ENCODE measurements at places on chromosomes 5 and 9.

- no peak for DNase-seq
Measured at GRCh38 chr5:1480217-1480616, 35.0 kb upstream of the SLC6A3 start.

DNA sequence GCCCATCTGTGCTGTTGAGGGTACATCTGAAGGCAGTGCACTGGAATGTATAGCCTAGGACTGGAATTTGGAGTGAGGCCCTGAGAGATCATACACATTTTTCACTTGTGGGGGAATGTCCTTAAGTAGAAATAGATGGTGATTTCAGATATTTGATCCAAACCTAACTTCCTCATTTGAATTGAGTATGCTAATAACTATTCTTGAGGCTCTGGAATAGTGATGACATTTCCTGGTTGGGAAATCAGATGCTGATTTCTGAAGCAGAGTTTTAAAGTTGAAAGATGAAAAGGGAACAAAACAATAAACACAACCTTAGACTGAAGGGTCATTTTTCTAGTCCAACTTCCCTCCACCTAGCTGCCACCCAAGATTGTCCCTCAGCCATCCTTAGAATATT lies 163.0 kb upstream of the CCDC152 start:
- DNase-seq = no peak

GRCh38 chr9:5842929-5843793 lies 10.2 kb upstream of the ERMP1 start:
- no peak for DNase-seq

GRCh38 chr9:70805949-70806348 lies 315.5 kb downstream of the TRPM3 start:
- DNase-seq = no peak

- no peak for DNase-seq
Measured at GRCh38 chr5:128109766-128110165, 26.2 kb downstream of the SLC12A2 start.

- no peak for DNase-seq
Measured at GRCh38 chr5:150368526-150368925, 11.0 kb downstream of the TCOF1 start.

- no peak for DNase-seq
Measured at GRCh38 chr5:112203229-112203628, 215.8 kb downstream of the EPB41L4A start.

- DNase-seq = no peak
Measured at GRCh38 chr9:113535756-113536155, 72.2 kb downstream of the RGS3 start.

DNA sequence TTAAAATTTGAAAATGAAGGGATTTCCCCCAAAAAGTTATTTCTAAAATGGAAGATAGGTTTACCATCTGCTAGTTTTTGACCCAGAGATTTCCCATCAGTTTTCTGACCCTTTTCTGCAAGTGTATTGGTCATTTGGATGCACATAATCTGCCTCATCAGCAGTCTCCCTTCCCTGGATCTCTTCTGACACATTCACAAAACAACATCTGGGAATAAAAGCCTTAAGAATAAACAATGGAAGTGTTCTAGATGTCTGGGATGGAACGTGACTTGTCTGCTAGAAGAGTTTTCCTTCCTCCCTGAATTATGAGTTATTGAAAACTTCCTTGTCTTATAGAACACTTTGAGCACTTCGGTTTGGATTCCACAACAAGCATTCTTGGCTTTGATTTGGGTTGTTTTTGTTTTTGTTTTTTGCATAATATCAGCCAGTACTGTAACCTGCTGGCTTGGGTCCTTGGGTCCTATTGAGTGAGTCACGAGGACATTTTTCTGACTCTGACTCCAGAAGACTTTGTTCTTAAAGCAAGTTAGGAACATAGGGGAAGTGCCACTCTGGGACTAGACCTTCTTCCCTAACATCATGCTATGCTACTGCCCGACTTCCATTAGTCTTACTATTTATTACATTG lies 18.2 kb upstream of the ESM1 start:
- no peak for DNase-seq

- DNase-seq = peak; percentile 20
Measured at GRCh38 chr5:151288180-151288579, 15.4 kb downstream of the SLC36A3 start.

- DNase-seq = no peak
Measured at GRCh38 chr9:130379649-130379970, 65.2 kb upstream of the ASS1 start.

GRCh38 chr9:114518599-114519022 lies 13.3 kb upstream of the WHRN start:
- DNase-seq = peak; percentile 45

DNA sequence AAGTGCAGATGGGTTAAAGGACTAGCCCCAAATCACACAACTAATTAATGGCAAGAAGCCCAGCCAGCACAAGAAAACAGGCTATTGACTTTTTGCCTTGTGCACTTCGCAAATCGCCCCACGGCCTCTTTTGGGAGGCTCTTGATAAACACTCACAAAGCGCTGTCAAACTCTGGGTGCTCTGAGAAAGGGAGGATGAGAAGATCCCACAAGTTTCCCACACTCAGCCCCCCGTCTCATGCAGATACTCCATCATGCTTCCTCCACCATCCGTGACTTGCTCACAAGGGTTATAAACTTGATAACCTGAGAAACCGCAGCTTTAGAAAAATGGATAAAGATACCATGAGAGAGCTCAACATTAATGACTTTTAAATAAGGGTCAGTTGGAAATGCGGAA lies 219.7 kb downstream of the EBF1 start:
- DNase-seq = no peak

GRCh38 chr5:74579215-74579614 lies 61.3 kb downstream of the ENC1 start:
- peak; percentile 45 for DNase-seq

DNA sequence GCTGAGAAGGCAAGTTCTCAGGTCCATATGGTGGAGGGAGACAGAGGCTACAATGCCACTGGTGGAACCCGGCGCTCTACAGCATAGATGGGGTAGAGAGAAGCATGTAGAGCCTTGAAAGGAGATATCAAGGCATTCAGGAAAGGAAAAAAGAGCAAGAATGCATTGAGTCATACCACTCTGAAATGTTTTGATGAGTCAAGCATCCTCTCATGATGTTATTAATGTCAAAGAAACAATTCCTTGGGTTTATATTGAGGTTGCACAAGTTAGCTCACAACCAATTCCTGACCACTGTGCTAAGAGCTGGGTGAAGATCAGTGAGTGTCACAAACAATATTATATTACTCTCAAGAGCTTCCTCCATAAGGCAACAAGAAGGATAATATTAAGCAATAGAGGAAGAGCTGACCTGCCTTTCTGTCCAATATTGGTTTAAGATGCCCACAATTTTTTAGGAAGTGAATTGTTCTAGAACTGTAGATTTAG lies 178.0 kb downstream of the RFK start:
- DNase-seq = no peak

- no peak for DNase-seq
Measured at GRCh38 chr5:31449174-31449573, 82.7 kb downstream of the DROSHA start.

GRCh38 chr5:114176356-114176755 lies 185.5 kb upstream of the KCNN2 start:
- no peak for DNase-seq

DNA sequence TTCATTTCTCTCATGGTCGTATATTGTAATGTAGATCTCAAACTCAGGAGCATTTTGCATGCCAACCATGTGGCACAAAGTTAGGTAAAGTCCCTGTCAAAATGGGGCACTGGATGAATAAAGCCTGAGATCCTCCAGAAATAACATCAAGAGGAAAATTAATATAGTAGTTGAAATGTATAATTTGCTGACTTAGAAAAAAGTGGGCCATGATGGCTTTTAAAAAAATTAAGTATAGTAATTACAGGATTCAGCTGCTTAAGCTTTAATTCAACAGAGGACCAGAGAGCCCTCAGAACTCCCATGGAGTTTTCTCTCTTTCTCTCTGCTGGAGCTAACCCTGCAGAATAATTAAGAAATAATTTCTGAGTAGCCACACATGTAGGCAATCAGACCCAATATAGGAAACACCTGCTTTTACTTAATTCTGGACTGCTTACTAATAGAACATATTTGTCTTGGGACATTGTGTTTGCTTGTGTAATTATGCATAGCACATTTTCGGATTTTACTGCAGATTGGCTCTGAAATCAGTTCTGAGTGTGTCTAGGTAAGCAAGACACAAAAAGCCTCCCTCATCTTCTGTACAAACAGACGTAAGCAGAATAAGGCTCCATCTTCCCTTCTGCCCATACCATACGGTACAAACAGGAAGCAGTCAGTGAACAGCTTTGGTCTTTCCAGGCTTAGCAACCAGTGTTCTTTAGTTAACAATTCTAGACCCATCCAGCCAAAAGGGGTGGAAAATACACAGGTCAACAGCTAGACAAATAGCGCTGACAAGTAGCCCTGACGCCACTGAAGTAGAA lies 26.5 kb upstream of the PCSK1 start:
- DNase-seq = no peak

- DNase-seq = peak; percentile 87
Measured at GRCh38 chr9:70413799-70414775, at the start of gene KLF9. TSS of gene KLF9 (minus strand) at chr9:70414657. CDS start at chr9:70413363, 1,294 bp downstream.

DNA sequence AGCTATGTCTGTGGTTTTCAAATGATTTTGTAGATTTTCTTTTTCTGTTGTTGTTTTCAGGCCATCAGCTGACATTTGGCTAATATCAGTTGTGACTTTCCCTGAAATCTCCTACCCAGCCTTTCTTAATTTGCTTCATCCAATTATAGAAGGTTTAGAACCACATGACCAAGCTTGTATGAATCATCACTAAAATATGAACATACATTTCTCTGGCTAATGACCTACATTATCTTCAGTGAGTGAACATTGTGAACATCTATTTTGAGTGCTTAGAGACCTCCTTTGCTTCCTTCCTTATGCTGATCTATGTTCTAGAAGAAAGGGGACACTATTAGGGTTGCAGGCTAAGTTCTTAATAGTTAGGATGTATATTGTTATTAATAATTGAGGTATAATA lies 532.5 kb downstream of the RAB3C start:
- no peak for DNase-seq

DNA sequence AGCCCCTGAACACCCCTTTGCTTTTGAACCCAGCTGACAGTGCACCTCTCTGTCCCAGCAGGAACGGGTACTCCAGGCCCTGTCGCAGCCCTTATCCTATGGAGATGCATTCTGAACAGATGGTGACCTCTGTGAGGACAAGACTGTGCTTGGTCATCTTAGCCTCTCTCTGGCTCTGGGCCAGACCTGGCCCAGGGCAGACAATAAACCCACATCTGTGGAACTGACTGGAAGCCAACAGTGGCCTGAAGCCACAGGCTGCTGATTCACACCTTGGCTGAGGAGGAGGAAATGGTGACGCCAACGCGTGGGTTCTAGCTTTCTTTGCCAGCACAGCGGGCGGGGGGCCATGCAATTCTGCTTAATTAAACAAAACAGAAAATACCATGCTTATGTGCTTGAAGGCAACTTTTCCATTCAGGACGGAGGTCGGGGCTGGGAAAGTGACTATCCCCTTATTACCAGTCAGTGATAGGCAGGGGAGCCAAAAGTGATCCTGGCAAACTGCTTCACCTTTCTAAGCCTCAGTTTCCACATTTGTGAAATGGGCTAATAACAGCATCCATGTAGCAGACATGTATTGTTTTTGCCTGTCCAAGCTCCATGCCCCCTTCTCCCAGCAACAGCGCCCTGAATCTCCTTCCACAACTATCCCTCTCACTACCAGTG lies 10.8 kb downstream of the SH3PXD2B start:
- DNase-seq = no peak

- DNase-seq = no peak
Measured at GRCh38 chr9:21244836-21245235, 5.0 kb upstream of the IFNA14 start.

DNA sequence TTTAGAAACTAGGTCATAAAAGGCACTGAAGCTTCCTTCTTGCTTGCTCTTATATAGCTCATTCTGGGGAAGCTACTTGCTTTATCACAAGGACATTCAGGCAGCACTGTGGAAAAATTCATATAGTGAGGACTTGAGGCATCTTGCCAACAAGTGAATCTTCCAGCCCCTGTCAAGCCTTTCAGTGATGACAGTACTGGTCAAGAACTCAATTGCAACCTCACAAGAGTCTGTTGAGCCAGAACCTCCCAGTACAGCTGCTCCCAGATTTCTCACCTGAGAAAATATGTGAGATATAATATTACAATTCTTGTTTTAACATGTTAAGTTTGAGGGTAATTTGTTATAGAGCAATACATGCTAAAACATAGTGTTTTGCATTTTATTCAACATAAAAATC lies 2011.0 kb upstream of the NUDT12 start:
- DNase-seq = no peak

DNA sequence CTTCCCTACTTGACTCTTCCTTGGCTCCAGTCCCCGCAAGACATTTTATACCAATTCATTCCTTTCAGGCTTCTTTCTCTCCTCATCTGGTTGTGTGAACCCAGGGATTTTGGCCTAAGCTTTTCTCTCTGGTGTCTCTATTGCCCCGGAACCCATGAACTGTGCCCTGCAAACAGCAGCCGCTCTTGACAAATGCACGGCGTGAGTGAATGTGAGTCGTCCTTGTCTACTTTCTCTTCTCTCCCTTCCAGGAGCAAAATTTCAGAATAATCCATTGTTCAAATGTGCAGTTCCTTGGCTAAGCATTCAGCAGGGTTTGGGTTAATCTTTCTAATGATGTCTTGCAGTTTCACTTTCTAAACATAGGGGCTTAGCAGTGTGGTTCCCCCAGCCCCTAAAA lies 250.4 kb upstream of the IRX4 start:
- no peak for DNase-seq

Measured in GM13976 (cell line).